C1 segment of cervical spinal cord (tissue), 14 donors: ENCODE measurements at places on chromosomes 2 and 18.

- no peak for DNase-seq
Measured at GRCh38 chr2:109475531-109476210, 138.1 kb downstream of the SEPTIN10 start.

- DNase-seq, result no peak
Measured at GRCh38 chr2:200026332-200027230, 71.2 kb downstream of the MAIP1 start.

DNA sequence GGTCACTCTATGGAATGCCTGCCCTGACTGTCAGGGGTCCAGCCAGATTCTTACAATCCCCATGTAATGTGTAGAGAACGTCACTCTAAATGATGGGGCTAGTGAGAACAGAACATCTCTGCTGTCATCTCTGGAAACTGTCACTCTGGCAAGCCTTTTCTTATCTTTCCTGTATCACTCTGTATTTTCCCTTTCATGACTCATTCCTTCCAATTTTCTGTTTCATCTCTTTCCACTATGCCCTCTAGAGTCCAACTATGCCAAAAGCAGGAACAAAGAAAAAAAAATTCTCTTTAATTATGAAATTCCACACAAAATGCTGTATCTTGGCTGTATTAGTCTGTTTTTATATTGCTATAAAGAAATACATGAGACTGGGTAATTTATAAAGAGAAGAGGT is 608.8 kb downstream of the ADCYAP1 start:
- no peak for DNase-seq

DNA sequence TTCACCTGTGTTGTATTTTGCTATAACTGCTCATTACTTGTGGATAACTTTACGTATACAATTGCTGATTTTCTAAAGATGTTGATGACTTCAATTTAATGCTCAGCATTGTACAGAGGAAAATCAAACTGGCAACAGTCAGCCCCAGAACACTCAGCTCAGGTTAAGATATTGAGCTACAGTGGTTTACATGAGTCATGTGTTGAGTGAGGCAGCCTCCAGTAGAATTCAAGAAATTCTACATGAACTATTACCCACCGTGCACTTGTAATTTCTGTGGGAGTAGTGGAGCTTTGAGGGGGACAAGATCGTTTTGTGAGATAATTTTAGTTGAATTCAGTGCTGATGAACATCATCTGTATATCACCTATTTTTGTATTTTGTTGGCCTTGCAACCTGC is 292.3 kb downstream of the ALPK2 start:
- no peak for DNase-seq

GRCh38 chr2:47129191-47129706 is 25.9 kb downstream of the STPG4 start:
- no peak for DNase-seq

GRCh38 chr2:127096718-127097470 is 10.1 kb downstream of the BIN1 start:
- no peak for DNase-seq

DNA sequence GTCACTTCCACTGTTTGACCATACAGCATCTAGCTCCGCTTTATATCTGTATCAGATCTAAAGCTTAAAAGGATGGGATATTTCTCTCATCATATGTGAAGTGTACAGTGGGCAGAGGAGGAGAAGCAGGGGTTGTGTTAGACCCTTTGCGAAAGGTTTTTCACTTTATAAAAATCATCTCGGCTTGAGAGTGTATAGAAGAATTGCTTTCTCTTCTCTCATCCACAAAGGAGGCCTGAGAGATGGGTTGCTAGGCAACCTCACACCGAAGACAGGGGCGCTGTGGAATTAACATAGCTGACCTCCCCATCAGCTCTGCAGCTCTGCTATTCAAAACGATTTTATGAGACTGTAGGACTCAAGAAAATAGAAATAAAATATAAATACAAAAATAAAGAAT is 70.2 kb upstream of the GALNT3 start:
- no peak for DNase-seq

DNA sequence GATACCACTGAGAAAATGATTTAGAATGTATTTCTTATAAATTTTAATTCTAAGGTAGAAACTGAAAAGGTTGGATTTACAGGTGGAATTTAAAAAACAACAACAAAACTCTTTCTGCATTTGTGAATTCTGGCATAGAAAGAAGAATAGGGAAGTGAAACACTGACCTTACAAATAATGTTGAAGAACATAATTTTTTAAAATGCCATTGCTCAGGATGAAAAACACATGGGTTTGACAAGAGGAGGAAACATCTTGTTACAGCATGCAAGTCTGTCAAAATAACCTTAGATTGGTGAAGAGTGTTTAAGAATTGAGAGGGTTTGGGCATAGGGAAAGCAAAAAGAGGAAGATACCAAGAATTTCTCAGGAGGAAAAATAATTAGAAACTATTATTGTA is 184.3 kb downstream of the UBE2E3 start:
- DNase-seq, result no peak

- DNase-seq, result no peak
Measured at GRCh38 chr18:58032233-58032632, 11.8 kb upstream of the NEDD4L start.

- no peak for DNase-seq
Measured at GRCh38 chr18:60404486-60405085, 32.0 kb upstream of the MC4R start.

- DNase-seq, result no peak
Measured at GRCh38 chr2:129004485-129004884, 685.8 kb upstream of the HS6ST1 start.

DNA sequence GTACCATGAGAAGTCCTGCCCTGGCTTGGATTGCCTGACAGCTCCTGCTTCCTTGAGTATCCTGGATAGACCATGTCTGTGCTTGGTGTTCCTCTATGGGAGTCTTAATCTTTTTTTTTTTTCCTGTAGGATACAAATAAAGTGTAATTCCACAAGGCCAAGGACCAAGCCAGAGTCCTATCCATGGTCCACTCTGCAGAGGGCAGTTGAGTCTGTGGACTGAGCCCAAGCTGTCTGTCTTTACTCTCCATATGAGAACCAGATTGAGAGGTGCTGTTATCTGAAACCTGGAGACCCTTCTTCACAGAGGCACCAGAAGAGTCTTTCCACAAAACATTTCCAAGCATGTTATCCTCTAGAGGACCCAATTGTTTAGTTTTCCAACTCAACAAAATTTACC is 1.4 kb upstream of the KIF3C start:
- DNase-seq, result no peak

DNA sequence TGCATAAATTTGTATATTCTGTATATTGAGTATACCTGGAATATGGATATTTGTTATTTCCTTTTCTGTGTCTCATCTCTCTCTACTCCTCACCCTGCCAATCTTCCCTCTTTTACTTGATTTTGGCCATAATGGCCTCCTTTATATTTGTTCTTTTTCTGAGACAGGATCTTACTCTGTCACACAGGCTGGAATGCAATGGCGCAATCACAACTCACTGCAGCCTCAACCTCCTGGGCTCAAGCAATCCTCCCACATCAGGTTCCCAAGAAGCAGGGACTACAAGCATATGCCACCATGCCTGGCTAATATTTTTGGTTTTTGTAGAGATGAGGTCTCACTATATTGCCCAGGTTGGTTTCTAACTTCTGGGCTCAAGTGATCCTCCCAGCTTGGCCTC is 30.5 kb downstream of the PREPL start:
- no peak for DNase-seq

GRCh38 chr2:191942739-191943103 is 95.8 kb upstream of the CAVIN2 start:
- DNase-seq, result no peak

DNA sequence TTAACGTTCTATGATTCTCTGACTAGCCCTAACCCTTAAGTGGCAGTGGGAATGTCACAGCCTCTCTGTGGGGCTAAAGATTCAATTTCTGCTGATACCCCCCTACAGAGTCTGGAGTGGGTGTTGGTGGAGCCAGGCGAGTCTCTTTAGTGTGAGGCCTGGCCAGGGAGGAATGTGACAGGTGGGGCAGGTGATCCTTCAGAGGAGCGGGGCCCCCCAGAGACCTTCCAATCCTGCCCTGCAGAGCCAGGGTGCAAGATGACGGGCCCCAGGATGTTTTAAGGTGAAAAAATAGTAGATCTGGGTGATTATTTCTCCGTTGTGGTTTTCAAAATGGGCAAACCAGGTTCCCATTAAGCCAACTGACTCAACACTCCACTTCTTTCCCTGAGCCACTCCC is 28.2 kb upstream of the DNMT3A start:
- no peak for DNase-seq

- DNase-seq, result no peak
Measured at GRCh38 chr18:11658989-11659388, 30.1 kb upstream of the GNAL start.

- no peak for DNase-seq
Measured at GRCh38 chr2:69237070-69237670, 149.9 kb downstream of the GFPT1 start.

GRCh38 chr2:232238108-232238507 is 140.4 kb upstream of the ALPP start:
- DNase-seq, result no peak

- no peak for DNase-seq
Measured at GRCh38 chr2:37776487-37776886, 105.0 kb upstream of the CDC42EP3 start.

- DNase-seq, result peak; percentile 45
Measured at GRCh38 chr2:191604154-191604553, 73.8 kb upstream of the NABP1 start.

DNA sequence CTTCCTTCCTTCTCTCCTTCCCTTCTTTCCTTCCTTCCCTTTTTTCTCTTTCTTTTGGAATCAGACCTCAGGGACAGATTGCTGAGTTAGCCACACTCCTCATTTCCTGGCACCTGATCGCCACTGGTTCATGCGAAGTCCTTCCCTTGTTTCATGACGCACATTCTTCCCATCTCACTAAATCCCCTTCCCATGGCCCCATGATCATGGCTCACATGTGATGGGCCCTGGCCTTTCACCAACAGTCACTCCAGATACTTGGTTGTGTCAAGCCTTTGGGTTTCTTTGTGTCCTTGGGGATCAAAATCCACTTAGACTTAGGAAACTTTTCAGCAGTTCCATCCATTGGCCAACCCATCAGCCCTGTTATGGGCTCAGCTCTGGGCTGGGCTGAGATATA is 23.8 kb upstream of the ASPRV1 start:
- no peak for DNase-seq

- no peak for DNase-seq
Measured at GRCh38 chr2:186976329-186976728, 127.4 kb upstream of the ZSWIM2 start.
